ENCODE measurements at places on chromosomes 5 and 9.

GRCh38 chr5:118905196-118905595 is 83.2 kb downstream of the DTWD2 start:
- no peak for DNase-seq

- DNase-seq = no peak
Measured at GRCh38 chr9:79588488-79589223, 16.9 kb downstream of the TLE4 start.

DNA sequence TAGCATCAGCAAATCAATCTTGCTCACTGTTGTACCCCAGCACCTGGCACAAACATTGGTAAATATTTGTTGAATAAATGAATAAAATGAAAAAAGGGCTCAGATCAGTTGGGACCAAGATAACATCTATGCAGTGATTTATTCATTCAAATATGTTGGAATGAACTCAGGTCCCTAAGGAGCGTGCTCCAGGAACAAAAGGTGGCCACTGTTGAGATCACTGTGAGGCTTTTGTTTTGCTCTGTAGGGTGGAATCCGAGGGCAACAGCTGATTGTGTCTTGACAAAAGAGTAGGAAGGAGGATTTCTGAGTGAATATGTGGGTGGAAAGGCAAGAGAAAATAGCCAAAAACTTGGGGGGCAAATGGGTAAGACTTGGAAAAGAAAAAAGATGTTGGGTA is 89.7 kb downstream of the PPP2R2B start:
- no peak for DNase-seq

- DNase-seq = no peak
Measured at GRCh38 chr9:130699047-130699446, 5.5 kb downstream of the EXOSC2 start.

GRCh38 chr5:140962190-140962589 is 4.1 kb upstream of the PCDHAC2 start:
- DNase-seq = no peak

- DNase-seq = no peak
Measured at GRCh38 chr5:83957188-83957587, 236.5 kb upstream of the HAPLN1 start.

DNA sequence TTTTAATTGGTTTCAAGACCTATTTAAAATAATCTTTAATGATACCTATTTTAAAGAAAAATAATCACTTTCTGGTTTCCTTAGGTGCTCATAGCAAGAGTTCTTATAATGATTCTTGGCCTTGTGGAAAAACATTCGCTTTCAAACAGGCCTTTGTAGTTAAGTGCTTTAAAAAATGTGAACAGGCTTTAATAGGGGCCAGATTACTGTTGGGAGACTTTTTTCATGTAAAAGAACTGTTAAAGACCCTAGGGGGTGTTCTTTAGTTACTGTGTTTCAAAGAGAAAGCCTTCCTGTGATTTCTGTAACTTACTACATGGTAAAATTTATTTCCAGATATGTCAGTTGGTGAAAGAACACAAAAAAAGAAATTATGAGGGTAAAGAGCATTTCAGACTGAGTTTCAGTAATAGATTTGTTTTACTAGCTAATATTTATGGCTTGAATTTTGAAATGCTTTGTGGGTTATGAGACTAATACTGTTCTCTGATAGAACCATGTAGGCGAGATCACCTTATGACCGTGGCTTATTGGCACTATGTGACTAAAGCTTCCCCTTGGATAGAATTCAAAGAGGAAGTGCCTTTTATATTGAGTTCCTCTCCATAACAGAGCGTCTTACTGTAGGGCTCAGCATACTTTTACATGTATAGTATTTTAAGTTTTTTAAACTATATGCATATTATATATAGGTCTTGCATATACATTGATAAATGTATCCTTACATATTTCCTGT is 70.7 kb downstream of the CSNK1G3 start:
- DNase-seq = no peak

DNA sequence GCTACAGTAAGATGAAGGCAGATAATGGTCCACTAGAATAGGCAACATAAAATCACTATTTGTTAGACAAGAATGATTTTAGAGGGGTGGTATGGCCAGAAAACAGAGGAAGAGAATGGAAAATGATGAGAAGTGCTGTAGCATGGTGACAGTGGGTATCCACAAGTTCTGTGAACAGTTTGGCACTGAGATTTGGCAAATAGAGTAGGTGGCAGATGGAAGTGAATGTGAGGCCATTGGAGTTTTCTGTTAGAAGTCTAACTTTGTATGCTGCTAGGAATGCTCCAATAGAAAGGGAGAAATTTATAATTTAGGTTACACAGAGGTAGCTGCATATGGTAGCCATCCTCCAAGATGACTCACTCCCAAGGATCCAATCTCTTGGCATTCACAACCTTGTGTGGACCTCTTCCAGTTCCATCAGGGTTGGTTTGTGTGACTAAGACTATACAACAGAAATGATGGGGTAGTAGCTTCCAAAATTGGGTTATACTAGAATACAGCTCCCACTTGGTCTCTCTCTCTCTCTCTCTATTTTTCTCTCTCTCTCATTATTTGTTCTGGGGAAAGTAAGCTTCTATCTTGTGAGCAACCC is 646.9 kb upstream of the ZNF608 start:
- DNase-seq = no peak

DNA sequence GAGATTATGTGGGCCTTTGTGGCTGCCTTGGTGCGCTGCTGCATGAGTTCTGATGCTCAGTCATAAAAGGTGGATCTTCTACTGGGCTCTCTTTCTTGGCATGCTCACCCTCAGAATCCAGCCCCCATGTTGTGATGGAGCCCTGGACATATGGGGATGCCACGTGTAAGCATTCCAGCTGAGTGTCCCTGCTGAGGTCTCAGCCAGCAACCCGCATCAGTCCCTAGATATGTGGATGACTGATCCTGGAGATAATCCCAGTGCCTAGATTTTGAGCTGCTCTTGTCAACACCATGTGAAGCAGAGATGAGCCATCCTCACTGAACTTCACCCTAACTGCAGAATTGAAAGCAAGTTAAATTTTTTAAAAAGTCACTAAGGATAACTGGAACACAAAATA is 390.1 kb downstream of the DMRT2 start:
- DNase-seq = no peak

GRCh38 chr5:122180863-122181548 is 51.7 kb downstream of the ZNF474 start:
- no peak for DNase-seq

DNA sequence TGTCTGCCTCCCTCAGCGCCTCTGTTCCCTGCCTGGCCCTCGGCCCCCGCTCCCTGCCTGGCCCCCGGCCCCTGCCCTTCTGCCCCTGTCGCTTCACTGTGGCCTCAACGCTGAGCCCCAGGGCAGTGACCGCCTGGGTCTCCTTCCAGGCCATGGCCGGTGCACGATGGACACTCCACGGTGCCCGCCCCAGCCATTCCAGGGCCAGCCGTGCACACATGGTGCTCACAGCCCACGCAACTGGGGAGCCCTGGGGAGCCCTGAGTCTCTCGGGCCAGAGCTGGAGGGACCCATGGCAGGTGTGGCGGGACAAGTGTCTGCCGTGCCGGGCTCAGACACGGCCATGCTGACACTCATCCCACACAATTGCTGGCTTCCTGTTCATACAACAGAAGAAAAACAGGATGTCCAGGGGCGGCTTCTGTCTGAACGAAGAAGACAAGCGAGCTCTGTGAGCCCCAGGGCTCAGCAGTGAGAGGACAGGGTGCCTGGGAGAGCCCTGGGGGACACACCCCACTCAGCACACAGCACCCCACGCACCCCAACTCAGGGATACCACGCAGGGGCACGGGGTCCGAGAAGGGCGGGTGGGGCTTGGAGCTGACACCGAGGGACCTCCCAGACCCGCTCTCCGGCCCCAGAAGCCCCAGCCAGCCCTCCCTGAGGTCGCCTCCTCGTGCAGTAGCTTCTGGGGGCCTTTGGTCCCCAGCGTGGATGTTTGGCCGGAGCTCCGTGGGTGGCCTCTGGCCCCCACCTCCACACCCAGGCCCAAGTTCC is 35.7 kb downstream of the EXD3 start:
- DNase-seq = no peak

DNA sequence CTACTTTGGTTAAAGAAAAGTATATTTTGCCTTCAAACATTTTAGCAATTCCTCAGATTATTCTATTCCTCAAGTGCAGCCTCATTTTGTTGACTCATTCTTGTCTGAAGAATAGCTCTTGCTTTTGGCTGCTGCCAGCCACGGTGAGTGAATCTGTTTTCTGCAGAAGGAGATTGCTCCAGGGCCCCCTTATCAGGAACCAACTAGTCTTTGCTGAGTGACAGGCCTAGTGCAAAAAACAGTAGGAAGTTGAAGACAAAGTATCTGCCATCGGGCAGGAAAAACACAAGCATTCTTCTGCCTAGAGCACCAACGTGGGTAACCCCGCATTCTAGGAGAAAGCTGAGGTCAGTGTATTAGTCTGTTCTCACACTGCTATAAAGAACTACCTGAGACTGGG is 42.3 kb downstream of the ZNF883 start:
- DNase-seq = no peak

DNA sequence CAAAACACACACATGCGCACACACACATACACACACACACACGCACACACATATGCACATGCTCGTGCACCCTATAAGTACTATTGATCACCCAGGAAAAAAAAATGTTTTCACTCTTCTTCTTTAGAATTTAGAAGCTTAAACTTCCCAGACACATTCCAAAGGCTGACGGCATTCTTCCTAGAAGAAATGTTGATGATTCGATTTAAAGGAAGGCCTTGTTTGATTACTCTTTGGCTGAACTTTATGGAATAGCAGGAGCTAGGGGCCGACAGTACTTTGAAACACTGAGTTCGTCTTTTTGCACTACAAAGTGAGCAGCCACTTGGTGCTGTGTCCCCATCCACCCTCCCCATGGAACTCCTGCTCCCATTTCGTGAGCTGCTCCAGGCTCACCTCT is 113.2 kb downstream of the EGFLAM start:
- no peak for DNase-seq

- DNase-seq = no peak
Measured at GRCh38 chr9:14706530-14707140, 13.4 kb upstream of the ZDHHC21 start.

DNA sequence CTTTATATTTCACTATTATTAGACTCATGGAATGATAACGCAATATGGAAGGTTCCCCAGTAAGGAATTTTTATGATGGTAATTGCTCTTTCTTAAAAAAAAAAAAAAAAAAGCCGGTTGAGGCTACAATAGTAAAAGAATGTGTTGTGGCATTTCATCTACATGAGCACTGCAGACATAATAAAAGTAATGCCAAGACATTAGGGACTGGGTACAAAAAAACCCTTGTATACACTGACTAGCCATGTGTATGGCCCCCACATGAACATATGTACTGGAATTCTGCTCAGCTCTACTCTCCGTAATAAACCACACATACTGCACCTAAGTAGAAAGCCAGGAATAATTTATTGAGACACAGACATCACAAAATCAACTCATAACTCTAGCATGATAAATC is 218.4 kb downstream of the ADAMTS6 start:
- DNase-seq = no peak

DNA sequence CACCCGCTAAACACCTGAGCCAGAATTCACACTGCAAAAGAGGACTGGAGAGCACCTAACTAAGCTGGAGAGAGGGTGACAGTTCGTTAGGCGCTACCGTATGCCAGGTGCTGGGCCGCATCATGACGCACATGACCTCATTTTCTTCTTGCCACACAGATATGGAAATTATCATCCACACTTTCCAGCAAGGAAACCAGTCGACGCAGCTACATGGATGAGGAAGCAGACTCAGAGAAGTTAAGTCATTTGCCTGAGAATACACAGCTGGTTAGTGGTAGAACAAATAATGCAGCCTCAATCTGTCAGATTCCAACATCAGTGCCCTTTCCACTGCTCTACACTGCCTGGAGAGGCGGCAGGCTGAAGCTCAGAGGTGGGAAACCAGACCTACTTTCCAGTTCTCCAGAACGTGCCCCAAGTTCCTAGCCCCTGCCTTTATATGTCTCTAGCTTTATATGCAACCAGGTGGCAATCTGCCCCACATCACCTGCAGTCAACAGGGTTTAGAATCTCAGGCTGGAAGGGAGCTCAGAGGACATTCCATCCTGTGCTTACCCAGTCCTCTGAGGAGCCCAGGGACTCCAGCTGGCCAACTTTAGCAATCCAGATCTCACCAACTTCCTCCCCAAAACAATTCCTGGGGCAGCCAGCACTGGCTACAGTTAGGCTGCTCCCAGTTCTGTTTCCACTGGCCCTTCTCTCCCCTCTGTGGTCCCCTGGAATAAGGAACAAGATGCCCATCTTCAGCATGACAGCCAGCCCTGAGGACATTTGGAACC is 8.8 kb downstream of the TNIP1 start:
- no peak for DNase-seq

- DNase-seq = no peak
Measured at GRCh38 chr9:124686918-124687317, 84.2 kb downstream of the NR6A1 start.

DNA sequence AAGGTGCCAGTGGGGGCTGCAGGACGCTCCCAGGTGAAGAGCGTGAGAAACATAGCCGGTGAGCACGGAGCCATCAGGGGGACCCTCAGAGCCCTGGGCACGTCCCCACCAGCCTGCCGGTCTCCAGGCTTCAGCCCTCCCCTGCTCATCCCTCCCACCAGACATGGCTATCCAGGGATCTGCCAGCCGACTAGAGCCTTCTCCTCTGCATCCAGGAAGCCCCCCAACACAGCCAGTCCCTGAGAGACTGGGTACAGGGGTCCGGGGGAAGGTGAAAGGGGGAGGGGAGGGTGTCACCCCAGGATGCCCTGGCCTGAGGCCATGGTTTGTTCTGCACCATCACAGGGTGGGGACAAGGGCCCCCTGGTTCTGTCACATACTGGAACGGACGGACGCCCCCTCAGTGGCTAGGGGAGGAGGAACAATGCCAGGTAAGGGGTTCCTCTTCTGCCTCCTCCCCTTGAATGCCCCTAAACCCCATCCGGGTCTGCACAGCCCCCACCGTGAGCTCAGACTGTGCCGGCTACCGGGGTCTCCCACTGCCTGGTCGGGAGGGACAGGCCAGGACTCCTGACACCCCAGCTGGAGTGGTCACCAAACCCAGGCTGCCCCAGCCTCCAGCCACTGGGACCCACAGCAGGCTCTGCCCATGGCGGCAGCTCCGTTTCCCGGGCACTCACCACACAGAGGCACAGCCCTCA is 34.3 kb downstream of the NACC2 start:
- DNase-seq = no peak
